ENCODE measurements at places on chromosomes 2 and 18.

- H3K4me1 ChIP-seq, result peaks cover 18% of the 10 kb centered on the region
- H3K27me3 ChIP-seq, result peaks cover 9% of the 10 kb centered on the region
- no peak for DNase-seq
- peak overlapping the region; percentile 82 for H3K27ac ChIP-seq
Measured at GRCh38 chr2:54330926-54331835, 75.2 kb upstream of the TSPYL6 start.

DNA sequence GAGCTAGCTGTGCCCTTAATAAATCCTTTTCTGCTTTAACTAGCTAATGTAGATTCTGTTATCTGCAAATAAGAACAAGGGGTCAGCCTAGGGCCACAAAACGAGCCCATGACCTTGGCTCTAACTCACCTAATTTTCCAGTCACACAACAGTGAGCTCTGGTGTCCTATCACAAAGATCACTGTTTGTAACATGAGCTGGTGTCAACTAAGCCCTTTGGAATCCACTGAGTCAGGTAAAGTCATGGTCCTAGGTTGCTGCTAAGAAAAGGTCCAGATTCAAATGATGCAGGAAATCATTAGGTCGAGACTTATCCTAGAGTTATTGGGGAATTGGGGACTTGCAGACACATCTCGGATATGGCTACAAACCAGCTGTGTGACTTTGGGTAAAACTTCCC is 49.9 kb downstream of the ST8SIA5 start:
- H3K27me3 ChIP-seq, result no peaks in the 10 kb centered on the region
- H3K27ac ChIP-seq, result no peak overlapping the region
- H3K4me3 ChIP-seq, result no peak overlapping the region
- no peaks in the 10 kb centered on the region for H3K36me3 ChIP-seq
- H3K4me1 ChIP-seq, result no peaks in the 10 kb centered on the region

GRCh38 chr18:875912-876311 is 28.8 kb upstream of the ADCYAP1 start:
- DNase-seq, result no peak
- H3K36me3 ChIP-seq, result no peaks in the 10 kb centered on the region
- H3K4me3 ChIP-seq, result no peak overlapping the region
- no peak overlapping the region for H3K27ac ChIP-seq
- H3K27me3 ChIP-seq, result no peaks in the 10 kb centered on the region
- H3K4me1 ChIP-seq, result no peaks in the 10 kb centered on the region

GRCh38 chr2:120991441-120991840 is 255.8 kb downstream of the GLI2 start:
- no peaks in the 10 kb centered on the region for H3K4me1 ChIP-seq
- no peak overlapping the region for H3K27ac ChIP-seq
- no peaks in the 10 kb centered on the region for H3K27me3 ChIP-seq
- DNase-seq, result peak; percentile 50

DNA sequence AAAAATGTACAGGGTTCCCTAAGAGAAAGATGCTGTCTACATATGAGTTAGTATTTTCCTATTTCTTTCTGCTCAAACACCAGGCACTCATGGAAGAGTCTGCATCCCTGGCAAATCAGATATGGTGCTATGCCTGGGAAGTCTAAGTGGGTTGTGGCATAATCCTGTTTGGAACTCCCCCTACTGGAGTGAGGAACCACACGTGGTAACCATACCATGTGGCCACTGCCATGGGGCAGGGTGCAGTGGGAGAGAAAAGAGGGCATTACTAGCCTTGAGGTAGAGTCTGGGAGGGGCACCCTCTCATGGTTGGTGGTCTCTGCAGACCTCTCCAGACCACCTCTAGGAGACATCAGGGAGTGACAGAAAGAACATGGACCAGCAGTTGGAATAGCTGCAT is 257.9 kb upstream of the ATP5MC3 start:
- no peak overlapping the region for H3K27ac ChIP-seq
- H3K36me3 ChIP-seq, result no peaks in the 10 kb centered on the region
- H3K4me1 ChIP-seq, result no peaks in the 10 kb centered on the region
- peaks cover 4% of the 10 kb centered on the region for H3K27me3 ChIP-seq
- no peak overlapping the region for H3K4me3 ChIP-seq

- H3K27ac ChIP-seq, result no peak overlapping the region
- peaks cover 6% of the 10 kb centered on the region for H3K36me3 ChIP-seq
- H3K27me3 ChIP-seq, result no peaks in the 10 kb centered on the region
- no peak for DNase-seq
- no peaks in the 10 kb centered on the region for H3K4me1 ChIP-seq
Measured at GRCh38 chr2:99808361-99809200, 318.8 kb upstream of the REV1 start.

- H3K27ac ChIP-seq, result peak overlapping the region; percentile 7
- H3K4me1 ChIP-seq, result peaks cover 18% of the 10 kb centered on the region
- no peaks in the 10 kb centered on the region for H3K36me3 ChIP-seq
- no peaks in the 10 kb centered on the region for H3K27me3 ChIP-seq
- no peak overlapping the region for H3K4me3 ChIP-seq
- DNase-seq, result no peak
Measured at GRCh38 chr2:218041302-218042168, 27.5 kb upstream of the RUFY4 start.

GRCh38 chr2:231454361-231454791 is 9.9 kb downstream of the NCL start:
- no peak overlapping the region for H3K27ac ChIP-seq
- H3K36me3 ChIP-seq, result peaks cover 67% of the 10 kb centered on the region
- no peaks in the 10 kb centered on the region for H3K27me3 ChIP-seq
- no peak overlapping the region for H3K4me3 ChIP-seq
- DNase-seq, result no peak

DNA sequence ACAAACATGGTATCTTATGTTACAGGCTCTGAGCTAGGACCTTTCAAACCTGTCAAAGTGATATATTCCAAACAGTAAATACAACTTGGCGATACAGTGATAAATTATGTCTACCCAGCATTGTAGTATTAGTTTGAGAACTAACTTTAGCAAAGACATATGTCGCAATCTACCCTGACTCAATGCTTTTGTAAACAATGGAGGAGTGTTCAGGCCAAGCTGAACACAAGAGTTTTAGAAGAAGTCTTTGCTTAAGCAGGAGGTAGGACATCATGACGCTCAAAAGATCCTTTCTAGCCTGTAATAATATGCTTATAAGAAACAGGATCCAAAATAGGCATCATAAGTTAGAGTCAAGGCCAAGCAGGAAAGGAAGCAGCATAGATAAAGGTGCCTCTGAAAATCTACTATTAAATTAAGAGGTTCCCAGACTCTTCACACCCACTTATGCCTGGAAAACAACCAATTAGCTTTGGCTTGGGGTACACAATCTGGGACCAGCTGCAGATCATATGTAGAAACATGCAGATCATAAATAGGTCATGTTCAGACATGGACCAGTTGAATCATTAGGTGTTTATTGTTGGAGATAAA is 132.5 kb downstream of the CSRNP3 start:
- no peak overlapping the region for H3K4me3 ChIP-seq
- H3K27ac ChIP-seq, result no peak overlapping the region
- H3K27me3 ChIP-seq, result no peaks in the 10 kb centered on the region
- H3K4me1 ChIP-seq, result no peaks in the 10 kb centered on the region
- H3K36me3 ChIP-seq, result no peaks in the 10 kb centered on the region

- DNase-seq, result no peak
- no peaks in the 10 kb centered on the region for H3K36me3 ChIP-seq
Measured at GRCh38 chr2:106614511-106615291, 127.5 kb downstream of the CD8B2 start.

DNA sequence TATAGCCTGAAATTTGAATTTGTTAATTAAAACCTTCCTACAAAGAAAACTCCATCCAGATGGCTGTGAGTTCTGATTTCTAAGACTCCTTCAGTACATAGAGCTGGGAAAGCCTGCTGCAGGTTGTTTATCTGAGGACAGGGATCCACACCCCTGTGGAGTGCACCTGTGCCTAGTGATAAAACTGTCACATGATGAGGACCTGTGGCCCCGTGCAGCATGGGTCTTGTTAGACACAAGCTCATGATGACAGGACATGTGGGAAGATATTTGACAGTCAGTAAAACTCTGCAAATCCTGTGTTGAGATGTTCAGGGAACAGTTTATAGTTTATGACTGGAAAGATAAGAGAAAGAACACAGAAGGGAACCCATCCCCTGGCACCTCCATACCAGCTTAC is 133.2 kb upstream of the TMEM18 start:
- DNase-seq, result no peak
- H3K27me3 ChIP-seq, result no peaks in the 10 kb centered on the region
- H3K36me3 ChIP-seq, result no peaks in the 10 kb centered on the region
- no peaks in the 10 kb centered on the region for H3K4me1 ChIP-seq
- no peak overlapping the region for H3K4me3 ChIP-seq
